ENCODE measurements at places on chromosomes 4 and X.

GRCh38 chr4:39341075-39341725 is 25.0 kb downstream of the RFC1 start:
- no peak for DNase-seq

DNA sequence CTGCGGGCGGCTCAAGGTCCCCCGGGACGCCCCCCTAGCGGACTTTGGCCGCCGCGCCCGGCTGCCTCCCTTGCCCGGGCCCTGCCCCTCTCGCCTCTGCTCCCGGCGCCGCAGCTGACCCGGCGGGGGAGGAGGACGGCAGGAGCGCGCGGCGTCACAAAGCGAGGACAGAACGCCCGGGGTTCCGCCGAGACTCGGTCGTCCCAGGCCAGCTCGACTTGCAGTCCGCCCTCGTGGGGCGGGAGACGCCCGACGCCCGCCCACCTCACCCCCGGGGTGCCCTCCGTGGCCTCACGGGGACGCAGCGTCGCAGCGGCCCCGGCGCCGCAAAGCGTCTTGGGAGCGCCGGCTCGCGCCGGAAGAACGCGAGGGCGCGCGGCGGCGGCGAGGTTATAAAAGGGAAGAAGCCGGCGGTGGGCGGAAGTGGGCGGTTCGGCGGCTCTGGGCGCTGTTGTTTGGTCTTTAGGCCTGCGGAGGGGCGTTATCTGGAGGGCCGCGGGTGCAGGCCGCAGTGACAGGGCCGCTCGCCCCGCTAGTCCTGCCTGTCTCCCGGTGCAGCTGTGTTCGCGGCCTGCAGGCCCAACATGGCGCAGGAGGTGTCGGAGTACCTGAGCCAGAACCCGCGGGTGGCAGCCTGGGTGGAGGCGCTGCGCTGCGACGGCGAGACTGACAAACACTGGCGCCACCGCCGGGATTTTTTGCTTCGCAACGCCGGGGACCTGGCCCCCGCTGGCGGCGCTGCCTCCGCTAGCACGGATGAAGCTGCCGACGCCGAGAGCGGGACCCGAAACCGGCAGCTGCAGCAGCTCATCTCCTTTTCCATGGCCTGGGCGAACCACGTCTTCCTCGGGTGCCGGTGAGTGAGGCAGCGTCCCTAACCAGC is at the start of gene CDKN2AIP:
Gene CDKN2AIP, plus strand, starts transcription at position 423 of the 883 bp plus-strand sequence. Its CDS starts 162 bp downstream, at position 585.
- peak; percentile 97 for DNase-seq

GRCh38 chrX:34810916-34811315 is 131.7 kb upstream of the FAM47B start:
- DNase-seq = no peak

GRCh38 chr4:163195247-163195765 is 28.6 kb upstream of the NAF1 start:
- no peak for DNase-seq

- DNase-seq = no peak
These were observed 29.2 kb downstream of the CLRN2 start for GRCh38 chr4:17544205-17544604.

- DNase-seq = no peak
These were observed 561.2 kb upstream of the DIPK2B start for GRCh38 chrX:45761920-45762319.

DNA sequence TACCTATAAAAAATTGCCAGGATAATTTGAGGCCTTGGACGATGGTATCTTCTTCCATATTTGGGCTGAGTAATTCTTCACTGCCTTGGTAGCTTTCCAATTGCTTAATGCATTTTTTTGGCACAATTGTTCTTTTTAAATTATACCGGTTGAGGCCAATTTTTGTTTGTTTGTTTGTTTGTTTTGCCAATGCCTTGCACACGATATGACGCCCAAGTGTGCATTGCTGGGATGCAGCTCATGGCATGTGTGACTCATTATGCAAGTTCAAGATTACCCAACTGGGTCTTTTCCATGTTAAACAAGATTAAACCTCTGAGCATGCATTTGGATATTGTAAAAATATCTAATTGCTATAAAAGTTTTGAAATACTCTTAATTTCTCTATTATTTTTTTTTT is 71.1 kb upstream of the KCNIP4 start:
- DNase-seq = peak; percentile 86

GRCh38 chrX:44071847-44072551 is 98.8 kb upstream of the NDP start:
- peak; percentile 28 for DNase-seq

DNA sequence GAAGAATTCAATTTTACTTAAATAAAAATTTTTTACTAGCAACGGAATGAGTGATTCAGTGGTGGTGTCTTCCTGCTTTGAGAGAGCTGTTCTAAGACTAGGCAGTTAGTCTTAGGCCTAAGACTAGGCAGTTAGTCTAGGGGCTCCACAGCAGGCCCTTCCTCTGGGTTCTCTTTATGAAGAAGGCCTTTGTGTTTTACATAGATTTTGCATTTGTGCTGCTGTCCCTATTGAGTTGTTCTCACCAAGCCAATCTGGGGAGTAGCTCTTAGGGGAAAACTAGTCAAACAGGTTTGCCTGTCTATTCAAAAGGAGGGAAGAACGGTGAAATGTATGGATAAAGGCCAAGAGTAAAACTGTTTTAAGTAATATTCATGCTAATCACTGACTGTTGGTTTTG is 7.6 kb downstream of the UGT8 start:
- no peak for DNase-seq

DNA sequence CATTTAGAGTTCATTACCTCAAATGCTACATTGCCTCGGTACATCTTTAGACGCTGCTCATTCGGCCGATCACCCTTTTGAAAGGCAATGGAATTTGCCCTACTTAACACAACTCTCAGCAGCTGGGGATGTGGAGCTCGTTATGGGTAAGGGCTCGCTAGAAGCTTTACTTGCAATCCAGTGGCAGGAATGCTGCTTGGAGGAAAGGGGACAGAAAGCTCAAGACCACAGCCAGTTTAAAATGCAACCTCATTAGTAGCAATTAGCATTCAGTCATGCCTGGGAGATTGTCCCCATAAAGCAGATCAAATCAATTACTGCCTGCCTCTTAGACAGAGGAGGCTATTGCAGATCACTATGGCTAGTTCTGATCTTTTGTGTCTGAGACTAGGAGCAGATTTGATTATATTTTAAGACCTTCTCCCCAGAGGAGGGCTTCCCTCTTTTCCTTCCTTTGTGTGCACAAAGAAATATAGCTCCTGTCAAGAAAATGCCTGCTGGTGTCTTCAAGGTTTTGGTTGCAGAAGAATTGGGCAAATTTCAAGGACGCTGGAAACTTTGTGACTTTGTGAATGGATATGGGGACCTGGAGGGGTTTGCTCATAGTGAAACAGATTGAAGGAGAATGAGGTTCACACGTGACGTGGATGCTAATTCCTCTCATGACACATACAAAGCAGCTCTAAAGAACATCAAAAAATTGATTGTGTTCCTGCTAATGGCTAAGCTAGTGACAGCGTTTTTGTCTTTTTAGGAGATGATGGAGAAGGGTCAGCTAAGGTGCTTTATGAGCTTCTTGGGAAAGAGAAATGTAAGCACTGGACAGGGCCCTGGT is 237.5 kb upstream of the GLRA2 start:
- no peak for DNase-seq

GRCh38 chr4:2834001-2834921 is 9.4 kb upstream of the ADD1 start:
- DNase-seq = no peak

- peak; percentile 2 for DNase-seq
These were observed 3.7 kb upstream of the GPR82 start for GRCh38 chrX:41720125-41720779.

DNA sequence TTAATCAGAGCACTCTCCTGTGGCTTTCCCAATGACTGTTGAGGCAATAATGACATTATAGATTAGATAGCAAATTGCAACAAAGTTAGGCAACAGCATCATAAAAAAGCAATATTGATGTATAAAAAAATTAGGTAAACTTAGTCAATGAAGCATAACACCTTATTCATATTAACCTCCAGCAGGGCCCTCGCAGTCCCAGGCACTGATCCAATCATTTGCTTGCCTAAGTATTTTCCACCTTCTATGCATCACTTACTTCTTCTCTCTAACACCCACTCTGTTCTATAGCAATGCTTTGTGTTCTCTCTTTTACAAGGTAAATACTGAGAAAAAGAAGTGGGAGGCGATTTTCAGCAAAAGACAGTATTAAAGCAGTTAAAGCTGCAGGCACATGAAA is 833.5 kb upstream of the ADGRL3 start:
- DNase-seq = no peak

DNA sequence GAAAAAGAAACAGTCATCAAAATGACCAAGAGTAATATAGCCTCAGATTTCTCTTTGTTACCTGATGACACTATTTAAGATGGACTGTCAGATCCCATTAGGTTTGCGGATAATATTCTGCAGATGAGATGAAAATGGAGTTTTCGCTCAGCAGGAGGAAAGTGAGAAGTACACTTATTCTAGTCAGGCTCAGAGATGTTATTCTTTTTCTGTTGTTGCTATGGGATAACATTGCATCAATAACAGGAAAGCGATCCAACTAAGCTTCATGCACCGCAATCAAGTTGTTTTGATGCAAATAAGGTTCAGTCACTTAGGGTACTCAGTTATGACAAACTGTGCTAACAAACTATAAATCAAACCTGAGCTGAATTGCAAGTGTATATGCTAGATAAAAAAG is 415.0 kb downstream of the CCSER1 start:
- DNase-seq = no peak

DNA sequence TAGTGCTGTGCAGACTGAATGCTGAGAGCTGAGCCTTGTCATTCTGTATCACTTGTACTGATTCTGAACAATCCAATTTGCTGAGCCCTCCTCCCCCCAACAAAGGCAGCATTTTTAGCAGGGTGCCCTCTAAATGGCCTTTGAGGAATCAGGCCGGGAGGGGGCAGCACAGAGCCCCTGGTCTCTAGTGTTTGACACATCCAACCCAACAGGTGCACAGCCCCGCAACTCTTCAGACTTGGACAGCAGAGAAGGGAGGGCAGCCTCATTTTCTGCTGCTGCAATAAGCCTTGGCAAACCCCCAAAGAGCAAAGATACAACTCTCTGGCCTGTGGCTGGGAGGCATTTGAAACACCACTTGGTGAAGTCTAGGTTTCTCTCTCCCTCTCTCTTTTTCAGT is 3.4 kb downstream of the ATP1B4 start:
- DNase-seq = peak; percentile 27

GRCh38 chrX:100413229-100413628 is 3.2 kb upstream of the PCDH19 start:
- DNase-seq = peak; percentile 73

GRCh38 chr4:77308843-77309242 is 151.8 kb downstream of the CCNG2 start:
- peak; percentile 59 for DNase-seq

DNA sequence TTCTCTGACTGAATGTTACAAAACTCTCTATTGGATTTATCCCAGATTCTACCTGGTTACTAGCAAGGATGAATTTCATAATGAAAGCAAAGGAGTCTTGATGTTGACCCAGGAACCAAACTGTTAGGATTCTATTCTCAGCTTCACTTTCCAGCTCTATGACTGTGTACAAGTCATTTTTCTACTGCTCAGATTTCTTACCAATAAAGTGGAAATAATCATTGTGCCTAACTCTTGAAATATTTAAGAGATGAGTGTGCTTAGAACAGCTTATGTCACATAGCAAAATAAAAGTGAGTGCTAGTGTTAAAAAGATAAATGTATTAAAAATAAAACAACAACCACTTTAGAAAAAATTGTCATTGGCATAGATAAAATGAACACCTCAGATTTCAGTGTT is 45.6 kb downstream of the EPHA5 start:
- DNase-seq = no peak

- peak; percentile 67 for DNase-seq
These were observed 94.2 kb downstream of the GPAT3 start for GRCh38 chr4:83629945-83630721.

DNA sequence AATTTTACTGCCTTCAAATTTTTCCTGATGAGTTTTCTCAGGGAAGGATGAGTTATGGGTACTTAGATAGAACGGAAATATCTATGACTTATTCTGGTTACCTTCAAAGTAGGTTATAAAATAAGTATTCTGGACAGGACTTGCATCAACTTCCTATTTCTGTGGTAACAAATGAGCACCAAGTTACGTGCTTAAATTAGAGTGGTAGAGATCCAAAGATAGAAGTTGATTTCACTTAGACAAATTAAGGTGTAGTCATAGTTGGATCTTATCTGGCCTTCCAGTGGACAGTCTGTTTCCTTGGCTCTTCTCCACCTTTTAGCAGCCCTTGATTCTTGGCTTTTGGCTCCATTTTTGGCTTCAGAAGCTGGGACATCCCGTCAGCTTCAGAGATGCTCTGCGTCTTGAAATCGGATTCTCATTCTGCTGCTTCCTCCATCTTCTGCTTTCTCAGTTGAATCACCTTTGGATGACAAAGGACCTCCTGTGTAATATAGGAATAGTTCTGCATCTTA is 109.9 kb downstream of the ZNF518B start:
- no peak for DNase-seq

DNA sequence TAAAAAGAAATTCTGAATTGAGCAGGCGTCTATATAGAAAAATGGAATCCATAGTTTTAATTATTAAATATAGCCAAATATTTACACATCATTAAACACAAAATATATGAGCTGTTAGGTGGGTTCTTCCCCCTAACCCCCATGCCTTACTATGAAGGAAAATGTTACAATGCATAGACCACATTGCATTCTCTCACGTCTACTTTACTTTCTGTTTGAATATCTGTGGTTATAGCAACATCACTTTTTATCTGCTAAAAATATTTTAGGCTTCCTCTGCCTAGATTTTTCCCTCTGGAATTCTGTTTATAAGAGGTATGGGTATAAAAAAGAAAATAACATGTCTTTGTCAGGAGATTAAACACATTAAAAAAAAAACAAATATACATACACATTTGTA is 73.1 kb downstream of the MAML3 start:
- no peak for DNase-seq

GRCh38 chrX:153381684-153382532 is 19.2 kb downstream of the PNMA6E start:
- peak; percentile 86 for DNase-seq

- DNase-seq = no peak
These were observed 126.8 kb upstream of the CXorf66 start for GRCh38 chrX:140092121-140092520.

DNA sequence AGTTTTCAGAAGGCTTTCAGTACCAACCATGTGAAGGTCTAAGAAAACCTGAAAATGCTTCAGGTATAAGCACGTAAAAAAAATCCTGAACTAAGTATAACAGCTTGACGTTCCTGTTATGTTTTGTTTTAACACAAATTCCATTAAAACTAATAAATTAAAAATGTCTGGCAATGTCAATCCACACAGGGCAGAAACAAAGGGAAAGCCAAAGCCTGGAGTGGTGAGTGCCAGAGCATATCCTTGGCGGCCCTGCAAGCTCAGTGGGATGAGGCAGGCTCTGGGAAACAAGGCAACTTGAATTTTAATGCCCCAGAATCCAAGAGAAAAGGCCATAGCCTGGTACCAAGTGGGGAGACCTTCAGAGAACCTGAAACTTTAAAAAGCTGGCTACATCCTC is 78.2 kb downstream of the EPHA5 start:
- DNase-seq = no peak

DNA sequence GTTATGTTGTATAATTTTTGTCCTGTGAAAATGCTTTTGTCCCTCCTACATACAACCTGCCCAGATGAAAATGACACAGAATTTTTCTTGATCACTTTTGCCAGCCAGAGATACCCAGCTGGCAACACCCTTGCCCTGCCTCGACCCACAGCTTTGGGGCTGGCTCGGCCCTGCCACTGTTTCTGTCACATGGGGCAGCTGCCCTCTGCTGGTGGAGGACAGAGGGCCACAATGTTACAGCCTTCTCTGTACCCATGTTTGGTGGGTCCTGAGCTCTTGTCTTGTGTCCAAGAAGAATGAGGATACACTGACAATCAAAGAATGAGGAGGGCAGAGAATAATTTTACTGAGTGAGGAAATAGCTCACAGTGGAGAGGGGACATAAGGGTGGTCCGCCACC is 31.1 kb downstream of the BMP15 start:
- DNase-seq = no peak
